Dorsolateral prefrontal cortex (tissue), 122 donors: ENCODE measurements at places on chromosomes 1 and 21. TPM values are rescaled to one million over a fixed set of nuclear protein-coding genes. Genes with fewer than 3 reads are reported as not detected.

The GJA9 gene
- not detected for total RNA-seq

The ABCD3 gene
- total RNA-seq: 49.5 TPM

The SLC44A5 gene
- total RNA-seq: 5.3 TPM

The IQGAP3 gene
- total RNA-seq: 1.0 TPM

The CDK11B gene
- 29.2 TPM for total RNA-seq

The WNT3A gene
- not detected for total RNA-seq

The GPR61 gene
- total RNA-seq: 36.8 TPM

The SLC19A2 gene
- total RNA-seq: 6.3 TPM

The ZNF648 gene
- total RNA-seq: 0.47 TPM

The TRAPPC10 gene
- total RNA-seq: 69.2 TPM

The TP73 gene
- total RNA-seq: 0.17 TPM

The TMEM167B gene
- 59.2 TPM for total RNA-seq

The CCDC30 gene
- total RNA-seq: 22.6 TPM

The F13B gene
- not detected for total RNA-seq

The GJA5 gene
- 2.0 TPM for total RNA-seq

The IGFN1 gene
- total RNA-seq: 0.72 TPM

The FUCA1 gene
- 10.1 TPM for total RNA-seq

The LCK gene
- total RNA-seq: not detected

The RNF19B gene
- 24.1 TPM for total RNA-seq

The LRIG2 gene
- 16.6 TPM for total RNA-seq

The TDRD5 gene
- 2.1 TPM for total RNA-seq

The LCE1D gene
- total RNA-seq: not detected

The LCE4A gene
- total RNA-seq: not detected

The JAM2 gene
- total RNA-seq: 24.9 TPM

The BCAN gene
- total RNA-seq: 240 TPM

The OR2L8 gene
- 6.4 TPM for total RNA-seq

The SMPDL3B gene
- 0.44 TPM for total RNA-seq

The CRYBG2 gene
- total RNA-seq: not detected
